HFFc6 (cell line): ENCODE measurements at places on chromosomes 12 and 14. TPM values are rescaled to one million over a fixed set of nuclear protein-coding genes. Genes with fewer than 3 reads are reported as not detected.
A peak's percentile ranks its signal among the peaks of the same experiment; 100 is the strongest.

GRCh38 chr14:94469261-94469660 is 6.7 kb downstream of the SERPINA9 start:
- H3K27me3 ChIP-seq: no peaks in the 10 kb centered on the region; the same call in none of the 2 replicates
- H3K27ac ChIP-seq: no peak overlapping the region
- DNase-seq: no peak
- H3K36me3 ChIP-seq: peaks cover 6% of the 10 kb centered on the region; the same call in 1 of the 2 replicates
- no peaks in the 10 kb centered on the region for H3K4me1 ChIP-seq
- H3K4me3 ChIP-seq: no peak overlapping the region

Gene AMDHD1
- 0.09 to 0.24 TPM in 2 of 3 replicates, not detected in the other for total RNA-seq

GRCh38 chr12:115857923-115858322 is 419.6 kb downstream of the MED13L start:
- H3K36me3 ChIP-seq: no peaks in the 10 kb centered on the region
- no peak for DNase-seq
- no peak overlapping the region for H3K27ac ChIP-seq

DNA sequence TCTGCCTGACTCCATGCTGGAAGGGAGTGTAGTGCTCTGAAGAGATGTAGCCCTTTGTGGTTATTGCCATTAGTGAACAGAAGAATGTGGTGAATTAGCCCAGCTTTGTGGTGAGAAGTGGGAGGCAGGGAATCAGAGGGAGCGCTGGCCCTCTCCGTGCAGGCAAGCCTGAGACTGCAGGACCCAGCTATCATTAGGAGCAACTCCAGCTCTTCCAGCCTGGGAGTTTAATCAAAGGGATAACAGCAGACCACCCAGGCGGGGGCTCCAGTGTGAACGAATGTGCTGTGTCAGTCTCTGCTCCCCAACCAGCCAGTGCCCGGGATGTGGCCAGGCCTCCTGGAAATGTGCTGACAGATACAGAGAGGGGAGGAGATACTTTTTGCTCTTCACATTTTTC is 142.7 kb downstream of the TTLL5 start:
- H3K27me3 ChIP-seq: no peaks in the 10 kb centered on the region; the same call in 1 of the 2 replicates
- no peak for DNase-seq
- no peak overlapping the region for H3K4me3 ChIP-seq
- H3K4me1 ChIP-seq: no peaks in the 10 kb centered on the region; the same call in 1 of the 2 replicates

Gene SLC38A2
- 787 to 887 TPM (median 878 TPM) in 3 replicates for total RNA-seq

DNA sequence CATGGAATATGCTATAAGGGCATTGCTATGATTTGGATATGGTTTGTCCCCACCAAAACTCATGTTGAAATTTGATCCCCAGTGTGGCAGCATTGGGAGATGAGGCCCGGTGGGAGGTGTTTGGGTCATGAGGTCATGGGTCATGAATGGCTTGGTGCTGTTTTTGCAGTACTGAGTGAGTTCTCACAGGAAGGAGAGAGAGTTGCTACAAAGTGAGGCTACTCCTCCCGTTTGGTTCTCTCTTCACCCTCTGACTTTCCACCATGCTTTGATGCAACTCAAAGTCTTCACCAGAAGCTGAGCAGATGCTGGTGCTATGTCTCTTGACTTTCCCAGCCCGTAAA is 388.1 kb upstream of the TMPO start:
- DNase-seq: no peak
- no peaks in the 10 kb centered on the region; the same call in 1 of the 2 replicates for H3K36me3 ChIP-seq
- no peak overlapping the region for H3K4me3 ChIP-seq
- H3K4me1 ChIP-seq: no peaks in the 10 kb centered on the region
- no peak overlapping the region for H3K27ac ChIP-seq
- no peaks in the 10 kb centered on the region for H3K27me3 ChIP-seq

GRCh38 chr12:69338936-69339335 is 9.2 kb upstream of the LYZ start:
- no peaks in the 10 kb centered on the region; the same call in 1 of the 2 replicates for H3K4me1 ChIP-seq
- H3K4me3 ChIP-seq: no peak overlapping the region
- no peaks in the 10 kb centered on the region for H3K36me3 ChIP-seq
- DNase-seq: no peak
- no peak overlapping the region for H3K27ac ChIP-seq

- no peak overlapping the region for H3K27ac ChIP-seq
- H3K27me3 ChIP-seq: no peaks in the 10 kb centered on the region
- no peak for DNase-seq
- peaks cover 6% of the 10 kb centered on the region for H3K36me3 ChIP-seq
- H3K4me1 ChIP-seq: no peaks in the 10 kb centered on the region
Measured at GRCh38 chr12:30152705-30153104, 369.0 kb upstream of the TMTC1 start.

GRCh38 chr12:19316425-19316824 is 122.9 kb upstream of the AEBP2 start:
- no peaks in the 10 kb centered on the region for H3K36me3 ChIP-seq
- H3K4me3 ChIP-seq: no peak overlapping the region
- H3K4me1 ChIP-seq: peaks cover 7% of the 10 kb centered on the region
- H3K27ac ChIP-seq: no peak overlapping the region
- DNase-seq: no peak

- H3K27ac ChIP-seq: no peak overlapping the region
- 0 out of 2 replicates have a peak, but pooled peaks cover 9% of the 10 kb centered on the region for H3K36me3 ChIP-seq
- H3K27me3 ChIP-seq: peaks cover 9% of the 10 kb centered on the region
Measured at GRCh38 chr12:94623161-94623920, 27.0 kb downstream of the TMCC3 start.

DNA sequence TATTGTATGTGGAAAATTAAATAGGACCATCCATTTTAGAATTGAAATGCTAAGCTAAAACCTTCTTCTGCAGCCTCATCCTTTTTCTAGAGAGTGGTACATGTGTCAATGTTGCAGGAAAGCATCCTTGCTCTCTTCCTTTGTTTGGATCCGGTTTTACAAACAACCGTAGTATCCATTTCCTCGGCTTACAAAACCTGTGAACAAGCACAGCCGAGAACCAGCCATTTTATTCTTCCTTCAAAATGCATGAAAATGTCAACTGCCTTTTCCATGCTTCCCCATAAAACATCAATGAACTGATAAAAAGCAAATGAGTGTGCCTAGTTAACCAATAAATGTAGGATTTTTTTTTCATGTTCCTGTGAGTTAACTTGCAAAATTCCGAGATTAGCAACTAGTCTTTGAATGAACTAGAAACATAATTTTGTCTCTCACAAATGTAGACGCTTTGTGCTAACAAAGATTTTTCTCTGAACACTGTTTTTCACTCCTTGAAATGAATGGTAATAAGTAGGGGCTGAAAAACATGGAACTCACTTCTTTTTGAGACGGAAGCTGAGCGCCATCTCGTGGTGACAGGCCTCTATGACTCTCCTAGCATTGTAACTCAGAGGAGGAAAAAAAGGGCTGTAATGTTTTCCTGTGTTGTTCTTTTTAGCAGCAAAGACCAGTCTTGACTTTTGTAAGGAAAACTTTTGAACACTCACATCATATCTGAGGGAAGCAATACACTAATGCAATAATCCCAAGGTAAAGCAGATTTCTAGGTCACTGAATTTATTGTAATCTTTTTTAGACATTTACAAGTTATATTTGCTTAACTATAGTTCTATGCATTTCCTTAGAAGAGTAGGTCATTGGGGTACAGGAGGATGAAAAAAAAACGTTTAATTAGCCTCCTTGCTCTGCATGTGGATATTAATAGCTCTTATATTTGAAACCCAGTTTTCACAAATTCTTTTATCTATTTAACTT is 157.4 kb upstream of the FOXG1 start:
- H3K27me3 ChIP-seq: no peaks in the 10 kb centered on the region
- no peak overlapping the region for H3K4me3 ChIP-seq
- H3K27ac ChIP-seq: no peak overlapping the region
- DNase-seq: peak; percentile 13
- H3K36me3 ChIP-seq: no peaks in the 10 kb centered on the region

Gene PRR4
- 0.86 TPM in 1 of 3 replicates, not detected in the others for total RNA-seq

GRCh38 chr12:74365178-74365964 is 172.3 kb upstream of the ATXN7L3B start:
- no peaks in the 10 kb centered on the region for H3K27me3 ChIP-seq
- no peaks in the 10 kb centered on the region for H3K36me3 ChIP-seq
- no peak overlapping the region for H3K4me3 ChIP-seq
- no peaks in the 10 kb centered on the region for H3K4me1 ChIP-seq
- no peak overlapping the region for H3K27ac ChIP-seq

GRCh38 chr12:99596762-99597161 is 50.8 kb upstream of the GARIN6 start:
- no peaks in the 10 kb centered on the region for H3K4me1 ChIP-seq
- no peaks in the 10 kb centered on the region; the same call in 1 of the 2 replicates for H3K27me3 ChIP-seq
- no peak for DNase-seq
- no peak overlapping the region for H3K27ac ChIP-seq

GRCh38 chr12:45775964-45776363 is 46.5 kb downstream of the ARID2 start:
- no peak for DNase-seq
- no peak overlapping the region for H3K4me3 ChIP-seq
- H3K27me3 ChIP-seq: no peaks in the 10 kb centered on the region
- H3K4me1 ChIP-seq: peaks cover 24% of the 10 kb centered on the region
- no peak overlapping the region for H3K27ac ChIP-seq
- H3K36me3 ChIP-seq: no peaks in the 10 kb centered on the region
